Ovary (tissue), 10 donors: ENCODE measurements at places on chromosomes 7 and 10. TPM values are rescaled to one million over a fixed set of nuclear protein-coding genes. Genes with fewer than 3 reads are reported as not detected.
A peak's percentile ranks its signal among the peaks of the same experiment; 100 is the strongest.

DNA sequence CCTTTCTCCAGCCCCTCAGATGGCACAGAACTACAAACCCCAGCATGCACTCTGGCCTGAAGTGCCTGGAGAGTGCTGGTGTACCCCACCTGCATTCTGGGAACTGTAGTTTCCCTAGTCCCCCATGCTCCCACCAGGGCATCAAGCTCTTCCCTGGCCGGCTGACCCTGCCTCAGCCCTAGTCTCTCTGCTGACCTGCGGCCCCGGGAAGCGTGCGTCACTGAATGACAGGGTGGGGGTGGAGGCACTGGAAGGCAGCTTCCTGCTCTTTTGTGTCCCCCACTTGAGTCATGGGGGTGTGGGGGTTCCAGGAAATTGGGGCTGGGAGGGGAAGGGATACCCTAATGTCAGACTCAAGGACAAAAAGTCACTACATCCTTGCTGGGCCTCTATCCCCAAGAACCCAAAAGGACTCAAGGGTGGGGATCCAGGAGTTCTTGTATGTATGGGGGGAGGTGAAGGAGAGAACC lies 2.1 kb downstream of the NOS3 start:
- DNase-seq, result no peak

DNA sequence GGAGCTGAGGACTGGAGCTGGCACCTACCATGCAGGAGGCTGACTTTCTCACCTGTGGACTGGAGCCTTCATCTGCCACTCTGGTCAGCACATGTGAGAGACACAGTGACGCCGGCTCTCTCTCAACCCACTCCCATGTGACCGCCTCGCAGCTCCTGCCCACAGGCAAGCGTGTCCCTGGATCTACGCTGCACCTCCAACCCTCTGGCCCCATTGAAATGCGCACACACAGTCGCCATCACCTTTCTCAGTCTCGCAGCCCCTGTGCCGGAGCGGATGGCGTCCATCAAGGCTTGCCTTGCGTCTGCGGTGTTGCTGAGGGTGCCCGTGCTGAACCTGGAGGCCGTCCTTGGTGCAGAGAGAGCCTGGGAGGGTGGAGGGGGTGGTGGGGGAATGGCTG lies 242.2 kb upstream of the GRB10 start:
- DNase-seq, result no peak

DNA sequence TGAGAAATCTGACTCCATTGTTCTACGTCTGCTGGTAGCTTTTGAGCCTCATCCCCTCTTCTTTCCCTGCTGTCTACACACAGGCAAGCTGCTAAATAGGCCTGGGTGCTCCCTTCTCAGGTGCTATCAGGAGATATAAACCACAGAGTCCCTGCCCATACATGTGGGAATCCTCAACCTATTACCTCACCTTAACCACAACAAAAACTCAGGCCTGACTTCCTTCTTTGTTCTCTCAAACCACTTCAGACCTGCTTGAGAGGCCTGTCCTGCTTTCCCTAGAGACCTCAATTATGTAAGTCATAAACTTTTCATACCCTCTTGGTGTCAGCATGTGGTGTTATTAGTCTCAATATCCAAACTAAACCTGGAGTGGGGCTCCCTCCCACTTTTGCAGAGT lies 75.0 kb upstream of the MAGI2 start:
- DNase-seq, result no peak

DNA sequence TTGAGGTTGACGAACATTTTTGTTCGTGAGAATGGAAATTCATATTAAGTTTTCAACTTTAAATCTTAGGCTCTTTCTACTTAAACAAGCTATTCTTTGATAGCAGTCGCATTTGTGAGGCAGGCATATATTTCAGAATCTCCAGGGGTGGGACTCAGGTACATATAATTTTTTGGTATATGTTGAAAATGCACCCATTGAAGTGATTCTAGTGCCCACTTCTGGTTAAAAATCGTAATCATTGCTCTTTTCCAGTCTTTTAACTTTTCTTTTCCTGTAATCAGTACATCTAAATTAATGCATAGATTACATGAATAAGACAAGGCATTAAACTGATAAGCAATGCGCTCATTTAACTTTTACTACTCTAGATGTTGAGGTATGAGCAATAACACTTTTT lies 67.8 kb downstream of the ZNRF2 start:
- DNase-seq, result no peak

- DNase-seq, result no peak
Measured at GRCh38 chr7:18356191-18356645, 139.3 kb upstream of the HDAC9 start.

DNA sequence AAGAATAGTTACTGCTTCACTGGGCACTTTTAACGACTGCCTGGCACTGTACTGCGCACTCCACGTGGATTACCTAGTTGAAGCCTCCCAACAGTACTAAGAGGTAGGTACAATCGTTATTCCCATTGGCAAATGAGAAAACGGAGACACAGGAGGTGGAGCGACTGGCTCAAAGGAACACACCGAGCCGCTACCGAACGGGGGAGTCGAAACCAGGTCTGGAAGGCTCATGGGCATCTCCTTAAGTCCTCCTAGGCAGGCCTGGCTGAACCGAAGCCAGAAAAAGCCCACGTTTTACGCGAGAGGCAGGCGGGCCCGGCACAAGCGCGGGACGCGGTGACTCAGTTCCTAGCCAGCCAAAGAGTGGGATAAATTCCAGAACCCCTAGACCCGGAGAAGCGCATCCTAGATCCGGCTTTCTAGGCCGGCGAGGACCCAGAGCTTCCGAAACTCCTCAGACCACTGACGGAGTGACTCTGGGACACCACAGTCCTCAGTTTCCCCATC lies 472 bp downstream of the PDAP1 start:
- DNase-seq, result peak; percentile 73

GRCh38 chr7:29996321-29996720 lies 6.7 kb upstream of the SCRN1 start:
- no peak for DNase-seq

- DNase-seq, result no peak
Measured at GRCh38 chr7:1689311-1689710, 19.2 kb downstream of the ELFN1 start.

- peak; percentile 80 for DNase-seq
Measured at GRCh38 chr10:19815731-19816410, 361 bp upstream of the PLXDC2 start.

- DNase-seq, result no peak
Measured at GRCh38 chr10:22783807-22784206, 69.4 kb upstream of the PIP4K2A start.

DNA sequence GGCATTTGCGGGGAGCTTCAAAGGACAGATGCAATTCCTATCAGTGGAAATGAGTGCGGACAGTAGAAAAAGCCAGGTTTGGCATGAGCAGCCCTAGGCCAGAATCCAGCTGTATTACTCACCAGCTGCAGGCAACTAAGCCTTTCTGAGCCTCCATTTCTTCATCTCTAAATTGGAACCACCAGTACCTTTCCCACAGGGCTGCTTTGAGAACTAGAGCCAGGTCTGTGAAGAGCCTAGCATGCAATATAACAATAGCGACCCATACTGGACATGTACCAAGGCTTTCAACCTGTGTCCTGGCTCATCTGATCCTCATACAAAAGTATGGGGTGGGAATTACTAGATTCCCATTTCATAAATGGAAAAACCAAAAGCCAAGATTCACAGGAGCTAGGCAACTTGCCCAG lies 101.0 kb downstream of the GSAP start:
- no peak for DNase-seq

- no peak for DNase-seq
Measured at GRCh38 chr10:90592638-90593302, 265.1 kb downstream of the HTR7 start.

DNA sequence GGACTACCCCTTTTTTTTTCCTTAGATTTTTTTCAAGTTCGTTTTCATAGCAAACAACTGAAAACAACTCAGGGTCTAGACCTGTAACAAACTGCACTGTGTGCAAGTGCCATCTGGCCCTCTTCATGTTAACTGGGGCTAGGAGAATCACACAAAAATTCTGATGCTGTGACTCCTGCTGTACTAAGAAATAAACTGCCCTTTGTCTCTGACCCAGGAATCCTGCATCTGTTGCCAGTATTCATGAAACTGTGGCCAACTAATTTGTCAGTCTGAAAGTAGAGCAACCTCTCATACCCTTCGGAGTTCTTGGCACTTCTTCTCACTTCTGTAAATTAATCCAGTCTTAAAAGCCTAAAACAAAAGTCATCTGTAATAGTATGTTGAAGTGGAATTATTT lies 218.4 kb upstream of the PCDH15 start:
- no peak for DNase-seq

- no peak for DNase-seq
Measured at GRCh38 chr7:101615446-101615845, 13.7 kb downstream of the MYL10 start.

DNA sequence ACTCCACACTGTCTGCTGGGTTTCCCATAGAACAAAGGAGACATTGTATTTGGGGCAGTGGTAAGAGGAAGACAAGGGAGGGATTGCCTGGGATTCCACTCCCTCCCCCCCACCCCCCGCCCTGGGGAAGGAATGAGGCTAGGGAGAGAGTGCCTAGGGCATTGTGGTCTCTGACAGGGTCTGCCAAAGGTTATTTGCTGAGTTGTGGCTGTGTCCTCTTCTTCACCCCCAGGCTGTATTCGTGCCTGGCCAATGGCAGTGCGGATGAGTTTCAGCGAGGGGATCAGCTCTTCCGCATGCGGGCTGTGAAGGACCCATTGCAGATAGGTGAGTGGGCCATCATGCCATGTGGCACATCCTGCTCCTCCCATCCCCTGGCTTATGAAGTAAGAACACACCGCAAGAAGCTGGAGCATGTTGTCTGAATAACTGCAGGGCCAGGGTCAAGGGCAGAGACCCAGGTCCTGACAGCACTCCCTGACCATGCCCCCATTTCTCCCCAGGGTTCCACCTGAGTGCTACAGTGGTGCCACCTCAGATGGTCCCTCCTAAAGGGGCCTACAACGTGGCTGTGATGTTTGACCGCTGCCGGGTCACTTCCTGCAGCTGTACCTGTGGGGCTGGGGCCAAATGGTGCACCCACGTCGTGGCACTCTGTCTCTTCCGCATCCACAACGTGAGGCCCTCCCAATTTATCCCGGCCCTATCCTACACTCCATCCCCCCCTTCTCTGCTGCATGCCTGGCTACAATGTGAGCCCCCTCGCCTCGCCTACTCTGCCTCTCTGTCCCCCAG lies 3.7 kb downstream of the ZSWIM8 start:
- no peak for DNase-seq

GRCh38 chr7:25671111-25671510 lies 442.8 kb upstream of the NPVF start:
- DNase-seq, result no peak

DNA sequence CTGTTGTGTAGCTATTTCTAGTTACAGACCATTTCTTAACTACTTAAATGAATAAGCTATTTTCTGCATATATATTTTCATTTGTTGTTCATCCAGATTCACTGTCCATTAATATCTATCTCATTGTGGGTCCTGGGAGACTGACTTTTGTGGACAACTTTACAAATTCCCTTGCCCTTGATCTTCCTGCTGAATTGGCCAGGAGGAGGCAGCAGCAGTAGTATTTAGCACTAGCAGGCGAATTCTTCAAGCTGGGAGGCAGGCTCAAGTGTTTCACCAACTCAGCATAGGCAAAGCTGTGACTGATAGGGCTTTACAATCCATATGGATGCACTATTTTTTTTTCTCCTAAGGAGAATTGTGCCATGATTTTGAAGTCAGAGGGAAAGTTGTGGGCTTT lies 461.0 kb upstream of the NRG3 start:
- no peak for DNase-seq

DNA sequence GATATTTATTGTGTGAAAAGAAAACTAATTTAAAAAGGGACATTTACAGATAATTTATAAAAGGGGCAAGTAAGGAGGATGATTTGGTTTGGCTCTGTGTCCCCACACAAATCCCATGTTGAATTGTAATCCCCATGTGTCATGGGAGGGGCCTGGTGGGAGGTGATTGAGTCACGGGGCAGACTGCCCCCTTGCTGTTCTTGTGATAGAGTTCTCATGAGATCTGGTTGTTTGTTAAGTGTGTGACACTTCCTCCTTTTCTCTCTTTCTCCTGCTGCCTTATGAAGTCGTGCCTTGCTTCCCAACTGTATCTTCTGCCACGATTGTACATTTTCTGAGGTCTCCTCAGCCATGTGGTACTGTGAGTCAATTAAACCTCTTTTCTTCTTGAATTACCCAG lies 171.0 kb upstream of the SEMA3E start:
- DNase-seq, result no peak

DNA sequence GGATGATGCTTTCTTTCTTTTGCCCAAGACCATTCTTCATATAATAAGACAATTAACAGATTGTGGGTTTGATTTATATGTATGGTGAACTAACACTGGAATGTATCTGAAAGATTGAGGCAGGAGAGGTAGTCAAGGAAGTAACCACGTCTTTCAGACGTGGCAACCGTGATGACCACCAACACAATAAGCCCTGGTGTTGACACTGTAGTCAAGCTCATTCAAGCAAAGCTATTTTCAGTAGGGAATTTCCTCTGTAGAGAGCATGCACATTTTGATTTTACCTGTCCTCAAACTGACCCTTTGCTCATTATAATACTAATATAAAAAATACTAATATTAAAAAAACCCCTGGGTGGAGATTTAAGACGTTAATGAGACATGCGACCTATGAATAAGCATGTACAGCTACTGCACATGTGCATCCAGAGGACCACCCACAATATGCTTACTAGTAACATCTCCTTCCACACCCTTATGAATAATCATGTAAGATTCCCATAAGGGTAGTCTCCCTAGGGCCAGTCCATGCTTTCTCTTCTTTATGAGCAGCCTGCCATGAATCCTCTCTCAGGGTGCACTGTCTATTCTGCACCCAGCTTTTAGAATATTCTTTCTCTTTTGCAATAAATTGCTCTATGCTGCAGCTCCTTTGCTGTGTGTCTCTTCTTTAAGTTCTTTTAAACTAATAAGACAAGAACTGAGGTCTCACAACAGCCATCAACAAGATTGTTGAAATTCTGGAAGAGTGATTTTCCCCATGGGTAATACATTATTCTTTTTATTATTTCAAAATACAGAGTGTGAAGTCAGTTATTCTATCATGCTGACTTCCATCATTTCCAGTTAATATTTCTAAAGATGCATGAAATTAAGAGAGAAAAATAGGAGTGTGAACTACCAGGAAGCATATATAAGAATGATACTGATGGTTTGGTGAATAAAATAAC lies 151.3 kb upstream of the NPVF start:
- DNase-seq, result no peak

- no peak for DNase-seq
Measured at GRCh38 chr7:153381275-153382040, 621.9 kb downstream of the ACTR3B start.

- DNase-seq, result no peak
Measured at GRCh38 chr10:13651969-13652720, 65.4 kb downstream of the PRPF18 start.

The OR6B1 gene
- not detected for total RNA-seq

The CFAP69 gene
- 37.9 TPM for total RNA-seq

The TMEM176B gene
- total RNA-seq, result 145 TPM

The ADRA2A gene
- total RNA-seq, result 40.3 TPM
